Stimulated activated CD4-positive, alpha-beta T cell treated with anti-CD3 and anti-CD28 coated beads, Interleukin-4, amount 100 ng/mL, for 1 hour (primary cell): ENCODE measurements at places on chromosomes 3 and 15.

DNA sequence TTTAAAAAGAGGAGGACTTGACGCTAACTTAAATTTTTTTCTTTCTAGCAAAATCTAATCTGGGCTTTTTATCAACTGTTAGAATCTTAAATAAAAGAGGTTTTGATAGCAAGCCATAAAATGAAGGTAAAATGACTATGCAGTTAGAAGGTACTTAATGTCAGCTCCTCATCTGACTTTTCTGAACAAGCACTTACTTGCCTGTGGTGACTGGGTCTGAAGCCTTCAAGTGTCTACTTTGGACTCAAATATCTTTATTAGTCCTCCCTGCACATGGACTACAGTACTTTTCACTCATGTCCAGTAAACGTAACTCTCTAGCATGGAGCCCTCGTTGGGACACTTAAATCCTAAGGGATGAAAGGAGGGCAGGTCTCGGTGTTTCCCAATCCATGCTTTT, 135.9 kb downstream of the P2RY1 start:
- DNase-seq = no peak

DNA sequence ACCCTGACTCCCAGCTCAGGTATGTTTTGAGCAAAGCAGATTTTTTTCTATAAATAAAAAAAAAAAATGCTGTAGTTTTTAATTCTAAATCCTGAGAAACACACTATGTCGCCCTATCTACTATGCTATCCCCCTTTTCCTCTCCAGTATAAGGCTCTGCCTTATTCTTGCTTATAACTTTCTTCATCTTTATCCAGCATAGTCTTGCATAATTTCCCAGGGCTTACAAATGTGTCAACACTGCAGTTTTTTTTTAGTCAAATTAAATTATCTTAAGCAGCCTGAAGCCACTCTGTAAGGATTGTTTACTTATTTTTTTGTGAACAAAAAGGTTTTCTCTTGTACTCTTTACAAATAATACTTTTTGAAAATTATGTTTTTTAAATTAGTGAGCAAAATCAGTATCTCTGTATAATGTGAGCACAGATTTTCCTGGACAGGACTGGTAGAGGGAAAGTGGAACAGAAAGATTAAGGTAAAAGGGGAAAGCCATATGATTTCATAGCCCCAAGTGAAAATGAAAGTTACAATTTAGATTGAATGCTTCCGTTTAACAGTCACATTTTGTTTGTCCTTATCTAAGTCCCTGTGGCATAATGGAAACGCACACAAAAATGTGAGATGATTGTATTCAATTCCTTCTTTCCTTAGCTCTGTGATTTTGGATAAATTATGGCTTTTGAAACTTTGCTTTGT, 5.6 kb upstream of the PYDC2 start:
- no peak for DNase-seq

GRCh38 chr15:93759629-93760028, 471.7 kb upstream of the MCTP2 start:
- DNase-seq = no peak

DNA sequence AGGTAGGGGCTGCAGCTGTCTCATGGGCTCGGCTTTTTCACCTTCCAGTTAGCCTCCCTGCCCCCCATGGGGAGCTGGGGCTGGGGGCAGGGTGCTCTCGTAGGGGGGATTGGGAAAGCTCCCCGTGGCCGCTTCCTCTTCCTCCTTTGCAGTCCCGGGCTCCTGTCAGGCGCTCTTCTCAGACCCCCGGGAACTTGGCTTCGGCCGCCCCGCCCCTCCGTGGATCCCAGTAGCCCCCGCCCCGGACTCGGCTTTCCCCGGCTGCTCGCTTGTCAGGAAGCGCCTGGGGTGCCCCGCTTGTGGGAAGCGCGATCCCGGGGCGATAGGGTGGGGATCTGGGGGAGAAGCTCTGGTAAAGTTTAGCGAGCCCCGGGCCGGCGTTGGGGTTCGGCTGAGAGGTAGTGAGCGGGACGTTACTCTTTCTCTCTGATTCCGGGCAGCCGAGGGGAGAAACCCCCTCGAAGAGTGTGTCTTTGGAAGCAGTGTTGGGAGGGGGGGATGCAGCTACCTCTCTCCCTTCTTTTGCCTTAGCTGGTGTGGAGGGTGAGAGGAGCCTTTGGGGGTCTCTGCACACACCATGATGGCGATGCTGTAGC, 611 bp downstream of the PIAS1 start:
- DNase-seq = no peak

DNA sequence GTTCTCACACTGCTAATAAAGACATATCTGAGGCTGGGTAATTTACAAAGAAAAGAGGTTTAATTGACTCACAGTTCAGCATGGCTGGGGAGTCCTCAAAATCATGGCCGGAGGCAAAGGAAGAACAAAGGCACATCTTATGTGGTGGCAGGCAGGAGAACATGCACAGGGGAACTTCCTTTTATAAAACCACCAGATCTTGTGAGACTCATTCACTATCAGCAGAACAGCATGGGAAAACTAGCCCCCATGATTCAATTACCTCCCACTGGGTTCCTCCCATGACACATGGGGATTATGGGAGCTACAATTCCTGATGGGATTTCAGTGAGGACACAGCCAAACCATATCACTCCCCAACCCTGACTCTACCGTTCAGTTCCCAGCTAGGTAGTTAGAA, 59.7 kb upstream of the MINAR1 start:
- no peak for DNase-seq

GRCh38 chr3:74599564-74599963, 14.9 kb downstream of the CNTN3 start:
- DNase-seq = no peak
